ENCODE measurements at places on chromosomes 3 and 15.

- DNase-seq = no peak
Measured at GRCh38 chr3:139157161-139157932, 112.7 kb upstream of the PRR23C start.

GRCh38 chr3:122245513-122246174, 62.2 kb downstream of the CASR start:
- no peak for DNase-seq

- no peak for DNase-seq
Measured at GRCh38 chr3:155031186-155031585, 48.9 kb upstream of the MME start.

DNA sequence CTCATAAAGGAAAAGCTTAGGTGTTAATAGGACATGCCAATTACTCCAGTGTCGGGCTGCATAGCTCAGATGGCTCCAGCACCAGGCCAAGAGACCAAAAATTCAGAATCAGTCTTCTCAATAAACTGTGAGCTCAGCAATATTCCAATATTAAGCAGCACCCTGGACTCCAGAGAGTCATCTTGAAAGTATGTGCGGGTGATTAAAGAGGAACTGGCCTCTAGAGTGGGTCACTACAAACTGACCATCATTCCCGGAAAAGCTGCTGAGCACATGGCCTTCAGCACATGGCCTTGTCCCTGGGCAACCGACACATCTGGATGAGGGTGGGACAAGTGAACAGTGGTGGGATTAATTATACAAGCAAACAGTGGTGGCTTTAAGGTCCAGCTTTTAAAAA, 59.0 kb downstream of the MAGI1 start:
- DNase-seq = no peak

GRCh38 chr3:99499235-99500158, 138.9 kb upstream of the COL8A1 start:
- DNase-seq = no peak

- DNase-seq = no peak
Measured at GRCh38 chr3:136334209-136334608, 84.1 kb downstream of the PCCB start.

DNA sequence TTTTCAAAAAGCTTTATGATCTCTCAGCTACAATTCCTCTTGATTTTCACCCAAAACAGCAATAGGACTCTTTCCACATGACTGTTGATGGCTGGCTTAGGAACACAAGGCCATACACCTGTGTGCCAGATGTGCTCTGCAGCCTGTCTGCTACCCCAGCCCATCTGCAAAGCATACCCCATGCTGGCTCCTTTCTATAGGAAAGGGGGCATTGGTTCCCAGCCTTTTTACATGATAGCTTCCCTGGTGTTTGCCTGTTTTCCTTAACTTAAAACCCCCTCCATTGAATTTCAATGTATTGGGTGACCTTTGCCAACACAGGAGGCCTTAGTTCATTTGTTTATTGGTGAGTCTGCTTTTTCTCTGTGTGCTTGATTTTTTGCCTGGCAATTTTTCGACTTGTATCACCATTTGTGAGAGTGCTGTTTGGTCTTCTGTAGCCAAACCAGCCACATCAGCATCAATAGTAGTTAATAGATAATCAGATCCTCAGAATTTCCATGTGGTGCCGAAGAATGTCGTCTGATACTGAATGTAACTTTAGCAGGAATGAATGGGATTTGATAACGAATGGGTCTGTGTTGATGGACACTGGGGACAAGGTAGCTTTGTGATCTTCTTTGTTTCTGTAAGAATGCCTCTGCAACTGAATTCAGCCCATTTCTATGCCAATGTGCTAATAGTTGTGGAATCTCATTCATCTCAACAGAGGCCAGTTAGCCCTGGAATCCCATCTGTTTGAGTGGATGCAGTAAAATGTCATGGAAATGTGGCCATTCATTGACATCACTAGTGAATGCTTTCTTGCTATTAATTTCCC, 272.2 kb upstream of the RARB start:
- DNase-seq = no peak

DNA sequence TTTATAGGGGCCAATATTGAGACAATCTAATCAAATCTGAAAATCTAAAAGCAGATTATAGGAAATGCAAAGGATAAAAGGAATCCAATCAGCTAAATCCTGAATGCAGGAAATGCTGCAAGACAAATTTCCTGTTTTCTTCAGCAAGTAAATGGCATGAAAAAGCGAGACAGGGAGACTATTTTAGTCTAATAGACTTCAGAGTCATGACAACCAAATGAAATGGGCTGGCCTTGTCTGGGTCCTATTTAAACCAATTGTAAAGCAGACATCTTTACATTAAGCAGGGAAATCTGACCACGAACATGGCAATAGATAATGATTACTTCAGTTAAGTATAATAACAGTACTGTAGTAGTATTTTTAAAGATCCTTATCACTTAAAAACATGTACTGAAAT, 2.1 kb downstream of the DBR1 start:
- DNase-seq = no peak

GRCh38 chr3:123153125-123154019, 48.4 kb upstream of the SEC22A start:
- DNase-seq = no peak

GRCh38 chr3:194158942-194159439, 23.0 kb downstream of the HES1 start:
- no peak for DNase-seq

- DNase-seq = no peak
Measured at GRCh38 chr3:127196466-127197299, 3.8 kb downstream of the PRR23E start.

- DNase-seq = no peak
Measured at GRCh38 chr3:66038384-66038725, 363 bp downstream of the MAGI1 start.

- no peak for DNase-seq
Measured at GRCh38 chr3:126101521-126101982, 17.6 kb upstream of the SLC41A3 start.

DNA sequence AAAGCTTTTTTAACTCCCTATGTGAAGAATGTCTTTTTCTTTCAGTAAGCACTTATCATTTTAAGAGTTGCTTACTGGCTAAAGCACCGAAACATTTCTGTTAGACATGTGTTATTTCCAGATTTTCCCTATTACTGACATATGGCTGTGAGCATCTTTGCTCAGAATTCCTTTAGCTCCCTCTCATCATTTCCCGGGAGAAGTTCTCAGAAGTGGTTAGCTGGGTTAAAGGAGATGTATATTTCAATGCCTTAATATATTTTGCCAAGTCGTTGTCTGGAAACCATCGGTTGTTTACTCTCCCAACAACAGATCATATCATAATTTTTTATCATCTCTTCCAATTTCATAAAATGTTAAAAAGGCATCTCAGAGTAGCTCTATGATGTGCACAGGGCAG, 396.5 kb downstream of the OCA2 start:
- no peak for DNase-seq
